ENCODE measurements at places on chromosomes 12 and 14.

DNA sequence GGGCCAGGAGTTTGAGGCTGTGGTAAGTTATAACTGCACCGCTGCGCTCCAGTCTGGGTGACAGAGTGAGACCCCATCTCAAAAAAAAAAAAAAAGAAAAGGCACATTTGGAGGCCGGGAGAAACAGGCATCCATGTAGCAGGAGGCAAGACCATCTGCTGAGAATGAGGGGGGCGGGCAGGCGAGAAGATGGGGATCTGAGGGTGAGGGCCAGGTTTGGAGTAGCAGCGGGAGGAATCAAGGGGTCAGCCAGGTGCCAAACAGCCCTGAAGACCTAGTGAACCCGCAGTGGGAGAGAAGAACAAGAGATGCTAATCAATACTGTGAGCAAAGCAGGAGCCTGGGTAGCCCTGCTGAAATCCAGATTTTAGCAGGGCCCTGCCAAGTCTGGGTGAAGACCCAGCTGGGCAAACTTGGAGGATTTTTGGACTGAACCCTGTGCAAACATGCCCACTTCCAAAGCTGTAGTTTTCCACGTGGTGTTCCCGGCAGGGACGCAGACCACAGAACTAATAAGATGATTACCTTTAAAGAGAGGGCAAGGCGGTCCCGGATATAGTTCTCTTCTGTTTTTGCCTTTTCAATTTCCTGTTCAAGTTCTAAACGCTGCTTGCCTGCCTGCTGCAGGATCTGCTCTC is 61.0 kb downstream of the NIN start:
- DNase-seq: no peak

DNA sequence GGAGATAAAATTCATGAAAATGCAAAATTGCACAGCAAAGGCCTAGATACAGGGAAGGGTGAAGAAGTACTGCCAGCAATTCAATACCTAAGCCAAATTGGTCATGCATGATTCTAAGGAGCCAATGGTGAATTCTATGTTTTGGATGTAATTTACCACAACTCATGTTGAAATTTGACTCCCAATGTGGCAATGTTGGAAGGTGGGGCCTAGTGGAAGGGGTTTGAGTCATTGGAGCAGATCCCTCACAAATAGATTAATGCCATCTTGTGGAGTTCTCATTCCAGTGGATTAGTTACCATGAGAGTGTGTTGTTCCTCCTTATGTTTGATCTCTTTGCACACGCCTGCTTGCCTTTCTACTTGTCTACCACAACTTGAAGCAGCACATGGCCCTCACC is 194.0 kb upstream of the ALG10 start:
- DNase-seq: no peak

DNA sequence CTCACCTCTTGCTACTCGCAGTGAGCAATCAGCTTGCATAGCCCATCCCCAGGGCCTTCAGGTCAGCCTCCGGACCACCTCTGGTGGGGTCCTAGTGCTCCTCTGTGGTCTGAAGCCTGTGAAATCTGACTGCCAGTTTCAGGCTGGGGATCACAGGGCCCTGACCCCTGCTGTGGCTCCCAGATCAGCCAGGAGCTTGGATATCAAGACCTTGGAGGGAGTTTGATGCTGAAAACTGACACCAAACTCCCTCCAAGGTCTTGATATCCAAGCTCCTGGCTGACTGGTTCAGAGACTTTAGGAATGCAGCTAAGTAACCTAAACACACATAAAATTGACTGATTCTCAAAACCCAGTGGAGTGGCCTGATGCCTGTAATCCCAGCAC is 19.8 kb upstream of the DHRS4 start:
- no peak for DNase-seq

- DNase-seq: no peak
Measured at GRCh38 chr12:127245009-127245408, 1022.0 kb upstream of the TMEM132C start.

- DNase-seq: no peak
Measured at GRCh38 chr14:101577221-101577909, 16.1 kb downstream of the DIO3 start.

Measured in effector CD8-positive, alpha-beta T cell (primary cell).